Sciatic nerve (tissue), 2 donors: ENCODE measurements at places on chromosomes 2 and 18.

DNA sequence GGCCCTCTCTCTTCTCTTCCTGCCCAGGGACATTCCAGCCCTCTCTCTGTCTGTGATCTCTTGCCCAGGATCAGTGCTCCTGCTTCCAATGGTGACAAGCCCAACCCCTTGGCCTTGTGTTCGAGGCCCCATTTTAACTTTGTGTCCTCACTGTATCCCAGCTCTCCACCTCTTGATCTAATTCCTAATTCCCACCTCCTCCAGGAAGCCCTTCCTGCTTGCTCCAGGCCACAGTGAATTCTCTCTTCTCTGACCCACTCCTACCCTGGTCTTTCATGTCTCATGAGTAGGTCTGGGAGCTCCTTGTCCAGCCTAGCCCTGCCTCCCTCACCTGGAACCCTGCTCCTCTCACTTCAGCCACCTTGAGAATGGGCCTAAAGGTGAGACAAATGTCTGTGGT lies 249.1 kb downstream of the CELF4 start:
- no peak for DNase-seq

GRCh38 chr18:43061318-43061717 lies 54.2 kb downstream of the RIT2 start:
- DNase-seq: no peak

DNA sequence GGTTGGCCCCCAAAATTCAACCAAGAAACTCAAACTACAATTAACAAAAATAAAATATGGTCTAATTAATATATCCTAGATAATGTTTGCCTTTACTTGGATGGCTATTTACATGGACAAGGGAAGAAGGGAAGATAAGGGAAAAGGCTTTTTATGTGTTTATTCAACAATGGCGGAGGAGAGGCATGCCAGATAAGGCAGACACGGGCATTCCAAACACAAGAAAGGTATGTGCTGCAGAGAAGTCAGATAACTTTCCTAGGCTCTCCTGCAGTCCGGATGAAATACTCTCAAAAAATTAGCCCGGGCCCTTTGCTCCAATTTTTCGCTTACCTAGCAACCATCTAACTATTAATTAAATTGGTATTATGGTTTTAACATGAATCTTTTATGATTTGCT lies 5.1 kb upstream of the TTR start:
- DNase-seq: no peak

DNA sequence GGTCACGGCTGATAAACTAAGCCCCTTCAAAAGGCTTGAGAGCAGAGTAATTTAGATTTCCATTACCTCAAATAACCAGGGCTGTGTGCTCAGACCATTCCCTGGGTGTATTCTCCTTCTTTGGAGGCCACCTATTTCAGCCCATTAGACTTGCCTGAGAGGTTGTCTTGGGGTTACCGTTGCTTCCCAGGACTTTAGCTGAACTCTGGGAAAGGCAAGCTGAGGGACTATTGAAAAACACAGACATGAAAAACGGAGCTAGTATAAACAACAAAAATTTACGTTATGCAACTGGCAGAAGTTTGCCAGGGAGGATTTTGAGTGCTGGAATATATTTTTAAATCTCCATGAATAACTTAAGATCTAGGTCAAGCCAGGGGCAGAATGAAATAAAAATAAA lies 561.0 kb upstream of the TNP1 start:
- DNase-seq: no peak

- no peak for DNase-seq
Measured at GRCh38 chr2:150472511-150472899, 15.0 kb downstream of the RND3 start.

DNA sequence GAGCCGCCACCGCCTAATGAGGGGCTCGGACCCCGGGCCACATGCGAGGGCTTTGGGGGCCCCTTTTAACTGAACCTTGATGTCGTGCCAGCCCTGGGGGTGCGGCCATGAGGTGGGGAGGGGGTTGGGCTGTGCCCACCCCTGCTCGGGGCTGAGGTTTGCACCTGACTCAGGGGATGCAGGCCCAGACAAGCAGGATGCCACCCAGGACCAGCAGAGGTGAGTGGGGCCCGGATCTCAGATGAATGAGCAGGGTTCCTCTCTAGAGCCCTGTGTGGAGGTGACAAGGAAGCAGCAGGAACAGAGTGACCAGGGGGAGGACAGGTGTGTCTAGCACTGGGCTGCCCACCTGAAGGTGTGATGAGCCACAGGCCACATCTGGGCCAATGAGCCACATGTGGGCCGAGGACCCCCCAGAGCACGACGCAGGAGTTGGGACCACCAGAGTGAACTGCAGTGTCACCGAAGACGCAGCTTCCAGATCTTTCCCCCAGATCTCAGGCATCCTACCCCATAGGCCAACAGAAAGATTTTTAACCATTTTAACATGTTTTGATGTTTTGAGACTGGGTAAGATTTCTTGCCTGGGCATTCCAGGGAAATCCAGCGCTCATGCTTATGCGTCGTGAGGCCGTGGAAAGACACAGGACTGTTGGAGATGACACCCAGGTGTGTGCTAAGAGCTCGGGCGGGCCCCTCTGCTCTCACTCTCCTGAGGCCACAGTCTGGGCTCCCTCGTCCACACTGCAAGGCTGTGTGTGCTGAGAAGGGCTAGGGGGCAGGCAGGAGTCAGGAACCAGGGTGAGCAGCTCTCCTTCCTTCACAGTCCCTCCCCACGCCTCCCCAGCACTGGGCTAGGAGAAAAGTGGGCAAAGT lies 73.6 kb downstream of the DDX1 start:
- DNase-seq: no peak

- DNase-seq: no peak
Measured at GRCh38 chr2:166081131-166081632, 46.6 kb downstream of the SCN1A start.
